ENCODE measurements at places on chromosomes 11 and 22. TPM values are rescaled to one million over a fixed set of nuclear protein-coding genes. Genes with fewer than 3 reads are reported as not detected.
A peak's percentile ranks its signal among the peaks of the same experiment; 100 is the strongest.

Gene TRIM6
- total RNA-seq = 0.80 TPM

DNA sequence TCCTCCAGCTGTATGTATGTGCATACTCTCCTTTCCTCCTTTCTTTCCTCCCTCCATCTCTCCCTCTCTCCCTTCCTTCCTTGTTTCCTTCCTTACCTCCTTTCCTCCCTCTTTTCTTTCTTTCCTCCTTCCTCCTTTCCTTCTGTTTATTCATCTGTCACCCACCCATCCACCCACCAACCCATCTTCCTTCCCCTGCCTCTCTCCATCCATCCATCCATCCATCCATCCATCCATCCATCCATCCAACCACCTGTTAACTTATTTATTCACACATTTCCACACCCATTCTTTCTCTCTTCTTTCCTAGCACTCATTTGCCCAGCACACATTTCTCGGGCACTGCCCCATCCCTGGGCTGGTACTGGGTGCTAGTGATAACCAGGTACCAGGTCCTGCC is 443.9 kb downstream of the MIAT start:
- DNase-seq = no peak

DNA sequence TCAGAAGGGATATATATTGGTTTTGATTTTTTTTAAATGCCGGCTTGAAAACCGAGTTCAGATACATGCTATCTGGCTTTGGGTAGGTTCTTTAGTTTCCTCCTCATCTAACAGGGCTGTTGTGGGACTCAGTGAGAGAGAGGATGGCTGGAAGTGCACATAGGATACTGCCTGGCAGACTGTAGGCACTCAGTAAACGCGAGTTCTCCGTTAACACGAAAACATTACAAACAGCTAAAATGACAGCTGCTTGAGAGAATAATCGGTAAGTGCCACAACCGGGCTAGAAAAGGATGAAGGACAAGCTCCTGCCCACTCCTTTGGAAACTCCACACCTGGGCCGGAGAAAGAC is 369 bp downstream of the XRRA1 start:
- no peak for DNase-seq

GRCh38 chr11:8826901-8827560 is 84.0 kb upstream of the AKIP1 start:
- DNase-seq = no peak

GRCh38 chr11:130304651-130305050 is 10.1 kb downstream of the ZBTB44 start:
- no peak for DNase-seq

- DNase-seq = no peak
These were observed 370.5 kb downstream of the MN1 start for GRCh38 chr22:27431081-27431480.

GRCh38 chr22:32469799-32470212 is 4.8 kb upstream of the FBXO7 start:
- DNase-seq = no peak

- no peak for DNase-seq
These were observed 47.4 kb downstream of the SHANK2 start for GRCh38 chr11:71204748-71205664.

- DNase-seq = no peak
These were observed 76.4 kb downstream of the YAP1 start for GRCh38 chr11:102186551-102187191.

Gene SHANK3
- 2.1 TPM for total RNA-seq

DNA sequence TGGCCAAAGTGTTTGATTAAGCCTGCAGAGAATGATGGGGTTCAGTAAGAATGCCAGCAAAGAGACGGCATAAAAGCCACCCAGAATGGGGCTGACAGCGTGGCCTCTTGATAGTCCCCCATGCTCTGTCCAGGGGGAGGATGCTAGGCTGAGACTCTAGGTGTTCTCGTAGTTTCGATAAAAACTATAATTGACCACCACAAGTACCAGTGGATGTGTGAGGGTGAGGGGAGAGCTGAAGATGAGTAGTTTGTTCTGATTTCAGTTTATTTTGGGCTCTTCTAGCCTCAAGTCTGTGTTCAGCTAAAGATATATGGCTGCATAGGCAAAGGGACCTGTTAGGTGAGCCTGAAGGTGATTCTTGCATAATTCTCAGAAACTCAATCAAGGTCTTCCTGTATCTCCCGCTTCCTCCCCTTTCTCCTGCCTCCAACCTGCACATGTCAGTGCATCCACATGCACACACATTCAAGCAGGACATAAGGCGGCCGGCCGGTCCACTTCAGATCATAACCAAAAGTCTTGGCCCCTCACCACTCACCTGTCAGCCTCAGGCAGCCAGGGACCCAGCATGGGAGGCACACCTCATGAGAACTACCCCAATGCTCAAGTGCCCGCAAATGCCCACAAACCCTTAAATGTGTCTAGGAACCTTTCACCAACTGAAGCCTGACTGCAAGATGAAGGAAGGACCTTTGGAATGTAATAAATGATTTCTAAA is 31.2 kb downstream of the FLI1 start:
- no peak for DNase-seq

DNA sequence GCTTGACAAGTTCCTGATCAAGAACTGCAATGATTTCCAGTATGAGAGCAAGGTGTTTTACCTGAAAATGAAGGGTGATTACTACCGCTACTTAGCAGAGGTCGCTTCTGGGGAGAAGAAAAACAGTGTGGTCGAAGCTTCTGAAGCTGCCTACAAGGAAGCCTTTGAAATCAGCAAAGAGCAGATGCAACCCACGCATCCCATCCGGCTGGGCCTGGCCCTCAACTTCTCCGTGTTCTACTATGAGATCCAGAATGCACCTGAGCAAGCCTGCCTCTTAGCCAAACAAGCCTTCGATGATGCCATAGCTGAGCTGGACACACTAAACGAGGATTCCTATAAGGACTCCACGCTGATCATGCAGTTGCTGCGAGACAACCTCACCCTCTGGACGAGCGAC is 12.0 kb downstream of the YWHAH start:
- DNase-seq = no peak

GRCh38 chr11:70742553-70743291 is 344.4 kb downstream of the CTTN start:
- no peak for DNase-seq

- no peak for DNase-seq
These were observed 11.3 kb upstream of the CXCR5 start for GRCh38 chr11:118872403-118872821.

DNA sequence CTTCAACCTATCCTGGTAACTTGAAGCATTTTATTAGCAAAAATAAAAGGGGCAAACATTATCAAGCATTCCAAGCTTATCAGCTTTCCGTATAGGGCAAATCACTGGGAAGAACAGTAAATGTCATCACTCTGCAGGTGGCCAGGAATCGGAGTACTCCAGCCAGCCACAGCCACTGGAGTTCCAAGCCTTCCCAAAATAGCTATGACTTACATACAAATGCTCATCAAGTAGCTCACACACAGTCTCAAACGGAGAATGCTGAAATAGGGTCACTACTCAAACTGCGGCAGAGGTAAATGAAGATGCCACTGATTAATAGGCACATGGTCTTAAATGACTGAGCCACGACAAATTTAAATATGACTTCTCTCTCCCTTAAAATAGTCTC is 2.1 kb downstream of the USP28 start:
- DNase-seq = no peak

Gene DEUP1
- not detected for total RNA-seq

DNA sequence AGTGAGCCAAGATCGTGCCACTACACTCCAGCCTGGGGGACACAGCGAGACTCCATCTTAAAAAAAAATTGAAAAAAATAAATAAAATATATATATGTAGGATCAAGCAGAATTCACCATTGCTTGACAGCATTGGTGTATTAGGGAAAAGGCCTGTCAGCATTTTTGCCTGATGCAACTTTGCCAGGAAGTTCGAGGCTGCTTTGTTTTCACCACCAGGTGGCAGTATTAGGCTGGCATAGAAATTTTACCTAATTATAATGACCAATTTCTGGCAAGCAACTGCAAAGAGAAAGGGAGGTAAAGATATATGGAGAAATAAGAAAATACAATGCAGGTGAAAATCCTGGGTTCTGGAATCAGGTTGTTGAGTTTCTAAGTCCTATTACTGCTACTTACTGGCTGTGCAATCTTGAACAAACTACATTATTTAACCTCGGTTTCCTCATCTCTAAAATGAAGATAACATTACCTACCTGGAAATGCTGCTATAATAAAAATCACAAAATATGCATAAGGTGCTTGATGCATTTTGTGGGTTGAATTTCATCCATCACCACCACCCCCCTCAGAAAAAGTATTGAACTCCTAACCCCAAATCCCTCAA is 24.7 kb downstream of the LAYN start:
- DNase-seq = peak; percentile 67

DNA sequence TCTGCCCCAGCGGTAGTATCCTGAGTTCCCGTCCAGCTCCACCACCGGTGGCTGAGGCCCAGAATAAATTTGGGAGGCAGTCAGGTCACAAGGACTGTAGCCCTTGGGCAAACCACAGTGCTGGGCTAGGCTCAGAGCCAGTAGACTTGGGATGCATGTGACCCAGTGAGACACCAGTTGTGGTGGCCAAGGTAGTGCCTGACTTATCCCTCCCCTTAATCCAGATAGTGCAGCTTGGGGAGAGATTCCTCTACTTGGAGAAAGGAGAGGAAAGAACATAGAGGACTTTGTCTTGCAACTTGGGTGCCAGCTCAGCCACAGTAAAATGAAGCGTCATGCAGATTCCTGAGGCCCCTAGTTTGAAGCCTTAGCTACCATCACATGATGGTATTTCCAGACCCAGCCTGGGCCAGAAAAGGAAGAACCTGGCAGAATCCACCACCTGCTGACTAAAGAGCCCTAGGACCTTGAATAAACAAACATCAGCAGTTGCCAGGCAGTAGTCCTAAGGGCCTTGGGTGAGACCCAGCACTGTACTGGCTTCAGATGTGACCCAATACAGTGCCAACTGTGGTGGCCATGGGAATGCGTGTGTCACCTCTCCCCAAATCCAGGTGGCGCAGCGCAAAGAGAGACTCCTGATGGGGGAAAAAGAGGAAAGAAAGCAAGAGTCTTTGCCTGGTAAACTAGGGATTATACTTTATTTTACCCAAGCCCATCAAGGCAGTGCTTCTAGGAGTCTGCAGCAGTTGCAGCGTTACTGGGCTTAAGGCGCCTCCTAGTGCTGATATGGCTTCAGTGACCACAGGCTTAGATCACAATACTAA is 17.0 kb upstream of the DDX10 start:
- DNase-seq = peak; percentile 53

DNA sequence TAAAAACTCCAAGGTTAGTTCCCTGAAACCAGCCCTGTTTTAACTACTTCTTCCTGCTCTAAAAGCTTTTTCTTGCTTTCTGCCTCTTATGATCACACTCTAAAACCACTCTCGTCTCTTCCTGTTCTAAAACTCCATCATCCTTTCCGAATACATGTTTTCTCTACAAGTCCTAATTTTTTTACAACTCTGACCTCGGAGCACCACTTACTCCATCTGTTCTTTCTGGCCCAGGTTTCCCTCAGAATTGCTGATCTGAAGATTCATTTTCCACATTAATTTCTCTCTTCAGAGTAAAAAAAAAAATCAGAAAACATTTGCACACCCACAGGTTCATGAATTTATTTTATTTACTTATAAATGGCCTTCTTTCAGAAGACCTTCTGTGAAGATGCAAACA is 265.7 kb upstream of the CADM1 start:
- DNase-seq = no peak

DNA sequence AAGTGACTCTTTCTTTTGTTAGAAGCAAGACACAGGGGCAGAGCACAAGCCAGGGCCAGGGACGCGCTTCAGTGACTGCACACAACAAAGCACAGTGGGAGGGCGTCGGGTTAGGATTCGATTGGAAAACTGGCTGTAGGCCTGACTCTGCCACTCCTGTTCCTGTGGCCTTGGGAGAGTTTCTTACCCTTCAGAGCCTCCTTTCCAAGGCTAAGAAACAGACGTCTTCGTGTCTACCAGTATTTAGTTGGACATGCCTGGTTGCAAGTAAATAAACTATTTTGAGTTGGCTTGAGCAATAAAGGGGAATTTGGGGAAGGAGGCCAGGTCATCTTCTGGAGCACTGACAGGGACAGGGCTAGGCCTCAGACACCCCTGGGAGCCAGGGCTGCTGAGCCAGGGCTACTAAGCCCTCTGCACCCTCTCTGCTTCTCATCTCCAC is 549.1 kb downstream of the INSC start:
- DNase-seq = no peak

Gene F2
- total RNA-seq = not detected

GRCh38 chr11:34284811-34285481 is 72.9 kb downstream of the ABTB2 start:
- DNase-seq = no peak

GRCh38 chr11:44032299-44033085 is 15.3 kb upstream of the ACCSL start:
- DNase-seq = no peak

Gene CARNS1
- total RNA-seq = not detected

- peak; percentile 83 for DNase-seq
These were observed 27.8 kb upstream of the PPARA start for GRCh38 chr22:46122511-46122971.

DNA sequence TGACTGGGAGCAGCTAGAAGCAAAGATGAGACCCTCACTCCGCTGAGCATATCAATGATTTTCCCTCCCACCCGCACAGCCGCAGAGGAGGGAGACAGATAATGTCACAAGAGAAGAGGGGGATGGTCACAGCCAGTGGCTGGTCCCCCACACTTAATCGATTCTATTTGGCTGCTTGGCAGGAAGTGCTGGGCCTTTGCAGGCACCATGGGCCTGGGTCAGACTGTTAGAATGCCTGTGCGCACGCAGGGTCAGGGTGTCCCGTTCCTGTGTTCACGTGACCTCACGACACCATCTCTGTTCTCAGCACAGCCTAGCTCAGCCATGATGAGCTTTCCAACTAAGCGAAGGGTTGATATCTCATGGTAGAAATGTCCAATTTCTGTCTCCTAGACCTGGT is 107.0 kb downstream of the MYO18B start:
- no peak for DNase-seq

Gene SCGB1A1
- not detected for total RNA-seq

- DNase-seq = no peak
These were observed 26.2 kb upstream of the PARVG start for GRCh38 chr22:44154436-44154942.

GRCh38 chr11:107847184-107847583 is 11.4 kb downstream of the SLC35F2 start:
- no peak for DNase-seq

- DNase-seq = no peak
These were observed 1079.7 kb downstream of the OPCML start for GRCh38 chr11:132452616-132453015.

DNA sequence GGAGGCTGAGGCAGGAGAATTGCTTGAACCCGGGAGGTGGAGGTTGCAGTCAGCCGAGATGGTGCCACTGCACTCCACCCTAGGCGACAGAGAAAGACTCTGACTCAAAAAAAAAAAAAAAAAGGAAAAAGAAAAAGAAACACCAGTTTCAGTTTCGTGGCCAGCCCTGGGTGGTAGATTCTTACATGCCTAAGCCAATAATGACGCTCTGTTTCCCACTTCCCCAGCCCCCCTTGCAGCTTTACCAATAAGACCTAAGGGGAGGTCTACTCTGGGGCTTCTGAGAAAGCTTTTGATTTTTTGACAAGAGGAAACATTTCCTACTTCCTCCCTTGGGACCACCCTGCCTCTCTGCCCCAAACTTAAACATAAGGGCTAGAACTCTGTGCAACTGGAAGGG is 30.0 kb upstream of the PTPRJ start:
- DNase-seq = no peak

Gene FOLR2
- total RNA-seq = not detected

Gene SYTL2
- total RNA-seq = 10.6 TPM

Measured in Calu3 (cell line).